ENCODE measurements at places on chromosomes 13 and 19. TPM values are rescaled to one million over a fixed set of nuclear protein-coding genes. Genes with fewer than 3 reads are reported as not detected.

DNA sequence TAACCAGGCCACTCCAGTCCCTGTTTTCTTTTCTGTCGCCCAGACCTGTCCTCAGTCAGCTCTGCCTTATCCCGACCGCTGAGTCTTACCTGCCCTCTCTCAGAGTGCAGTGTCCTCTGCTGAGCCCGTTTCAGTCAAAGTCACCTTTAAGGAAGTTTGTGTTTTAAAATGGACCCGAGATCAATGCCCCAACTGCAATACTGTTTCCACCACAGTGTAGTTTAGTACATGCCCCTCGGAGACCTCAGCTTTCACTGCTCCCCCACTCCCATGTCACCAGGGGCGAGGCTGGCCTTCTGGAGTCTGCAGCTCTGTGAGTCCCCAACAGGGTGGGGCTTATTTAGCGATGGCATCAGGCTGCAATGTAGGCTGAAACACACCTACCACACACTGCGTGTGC is 248.4 kb upstream of the TSHZ3 start:
- no peak for ATAC-seq

ZNF101 gene
- total RNA-seq = 10.0 TPM

PCDH8 gene
- 0.04 TPM for total RNA-seq

SHANK1 gene
- total RNA-seq = 0.04 TPM

CEACAM4 gene
- total RNA-seq = 0.24 TPM

Measured in esophagus mucosa (tissue), 1 donor.